ENCODE measurements at places on chromosomes 1 and 21.
A peak's percentile ranks its signal among the peaks of the same experiment; 100 is the strongest.

- DNase-seq: no peak
Measured at GRCh38 chr21:37799211-37800056, 116.8 kb downstream of the KCNJ6 start.

DNA sequence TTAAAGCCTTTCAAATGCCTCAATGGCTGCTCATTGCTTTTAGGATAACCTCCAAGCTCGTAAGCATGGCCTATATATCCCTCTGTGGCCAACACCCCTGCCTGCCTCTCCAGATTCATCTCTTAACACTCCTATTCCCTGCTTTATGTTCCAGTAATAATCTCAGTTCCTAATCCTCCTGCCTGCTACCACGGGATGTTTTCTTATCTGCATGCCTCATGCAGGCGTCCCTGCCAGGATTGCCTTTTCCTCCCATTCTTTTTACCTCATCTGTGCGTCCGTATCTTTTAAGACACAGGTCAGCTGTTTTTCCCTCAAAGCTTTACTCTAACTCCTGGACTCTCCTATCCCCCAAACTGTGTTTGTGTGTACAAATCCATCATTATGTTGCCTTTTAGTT is 36.1 kb downstream of the ZBTB40 start:
- DNase-seq: no peak

DNA sequence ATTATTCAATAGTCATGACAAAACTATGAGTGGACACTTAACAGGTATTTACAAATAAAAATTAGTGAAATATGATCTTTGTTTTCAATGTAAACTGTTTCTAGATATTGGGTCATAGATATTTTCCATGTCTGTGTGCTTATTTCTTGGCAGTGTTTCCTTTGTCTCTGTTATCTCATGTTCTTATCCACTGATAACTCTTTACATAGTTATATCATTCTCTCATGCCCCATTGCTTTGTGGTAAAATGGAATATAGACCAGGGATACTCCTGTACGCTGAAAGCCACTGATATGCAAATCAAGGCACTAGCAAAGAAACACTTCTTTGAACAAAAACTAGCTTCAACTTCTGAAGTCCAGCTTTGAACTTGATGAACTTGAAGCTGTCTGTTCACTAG is 113.1 kb downstream of the ITSN1 start:
- DNase-seq: no peak

DNA sequence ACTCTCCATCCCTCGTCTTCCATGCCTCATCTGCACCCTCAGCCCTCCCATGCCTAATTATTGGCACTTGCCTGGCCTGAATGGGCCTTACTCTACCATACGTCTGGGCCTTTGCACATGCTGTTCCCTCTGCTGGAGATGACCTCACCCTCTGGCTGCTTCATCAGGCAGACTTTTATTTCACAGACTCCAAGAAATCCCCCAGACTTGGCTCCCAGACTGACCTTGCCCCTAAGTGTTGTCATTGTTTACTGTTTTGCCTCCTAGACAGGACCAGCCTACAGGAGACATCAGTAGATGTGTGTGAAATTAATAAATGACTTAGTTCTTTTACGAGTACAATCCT is 5.2 kb upstream of the AHDC1 start:
- DNase-seq: no peak

DNA sequence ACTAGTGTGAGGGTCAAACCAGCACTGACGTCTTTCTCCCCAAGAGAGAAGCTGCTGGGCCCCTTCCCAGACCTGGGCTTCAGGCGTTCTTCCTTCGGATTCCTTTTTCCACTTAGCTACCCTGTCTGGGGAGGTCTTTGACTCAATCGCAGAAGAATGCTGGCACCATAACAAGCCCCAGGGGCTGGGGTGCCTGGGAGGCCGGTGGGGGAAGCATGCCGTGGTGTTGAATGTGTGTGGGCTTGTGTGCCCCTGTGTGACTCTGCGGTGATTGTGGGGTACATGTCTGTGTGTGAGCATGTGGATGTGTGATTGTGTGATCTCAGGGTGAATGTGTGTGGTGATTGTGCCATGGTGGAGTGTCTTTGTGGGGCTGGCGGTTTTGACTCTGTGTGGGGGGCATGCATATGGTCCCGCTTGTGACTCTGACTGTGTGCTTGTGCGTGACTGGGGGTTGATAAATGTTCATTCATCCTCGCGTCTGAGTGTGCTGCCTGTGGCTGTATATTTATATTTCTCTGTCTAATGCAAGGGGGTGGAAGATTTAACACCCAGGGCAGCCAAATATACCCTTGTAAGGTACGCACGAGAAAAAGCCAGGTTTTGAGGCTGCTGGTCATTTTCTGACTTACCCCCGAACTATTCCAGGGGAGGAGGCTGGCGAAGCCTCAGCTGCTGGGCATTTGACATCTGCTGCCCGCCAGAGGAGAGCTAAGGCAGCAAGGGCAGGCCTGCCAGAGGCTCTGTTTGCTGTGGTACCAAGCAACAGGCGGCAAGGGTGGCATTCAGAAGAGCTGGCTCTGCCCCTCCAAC is 1.1 kb upstream of the SYNC start:
- DNase-seq: no peak

DNA sequence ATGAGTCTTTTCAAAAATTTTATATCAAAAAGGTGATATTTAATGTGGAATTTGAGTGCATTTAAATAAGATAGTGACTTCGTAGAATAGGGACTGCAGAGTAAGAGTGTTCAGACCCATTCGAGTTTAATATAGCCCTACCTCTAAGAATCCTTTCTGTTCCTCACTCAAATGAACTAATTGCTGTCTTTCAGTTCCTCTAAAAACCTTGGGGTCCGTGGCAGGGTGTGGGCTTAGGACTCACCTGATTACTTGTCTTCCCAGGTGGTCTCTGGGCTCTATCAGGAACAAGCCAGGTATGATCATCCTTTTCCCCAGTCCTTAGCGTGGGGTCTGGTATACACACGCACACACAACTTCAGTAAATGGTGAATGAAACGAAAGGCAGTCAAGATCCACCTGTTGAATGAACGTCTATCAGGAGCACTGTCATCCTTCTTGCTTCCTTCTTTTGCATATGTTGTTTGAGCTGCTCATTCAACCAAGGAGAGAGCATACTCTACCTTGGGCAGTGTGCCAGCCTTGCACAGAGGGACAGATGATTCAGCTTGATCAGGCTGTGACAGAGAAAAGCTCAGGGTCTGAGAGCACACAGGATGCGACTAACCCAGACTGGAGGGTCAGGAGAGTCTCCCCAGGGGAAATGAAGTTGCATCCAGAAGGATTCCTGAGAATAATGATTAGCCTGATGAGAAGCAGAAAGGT is 1.2 kb upstream of the RNF11 start:
- peak; percentile 66 for DNase-seq

DNA sequence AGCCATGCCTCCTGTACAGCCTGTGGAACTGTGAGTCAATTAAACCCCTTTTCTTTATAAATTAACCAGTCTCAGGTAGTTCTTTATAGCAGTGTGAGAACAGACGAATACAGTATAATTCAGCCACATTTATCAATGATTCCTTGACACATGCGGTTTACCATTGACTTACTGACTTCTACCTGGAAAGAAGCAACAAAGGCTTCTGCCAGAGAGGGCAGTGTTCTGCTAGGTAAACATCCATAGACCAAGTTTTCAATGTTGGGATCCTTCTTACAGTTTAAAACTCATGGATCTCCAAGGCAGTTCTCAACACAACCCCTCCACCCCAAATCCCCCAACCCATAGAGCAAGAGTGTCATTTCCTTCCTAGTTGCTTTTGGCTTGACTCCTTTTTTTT is 150.6 kb downstream of the ZNF648 start:
- DNase-seq: no peak

- DNase-seq: no peak
Measured at GRCh38 chr1:169024800-169025271, 81.7 kb upstream of the ATP1B1 start.

GRCh38 chr1:160567341-160567740 is 12.0 kb downstream of the CD84 start:
- DNase-seq: no peak

Data from activated CD4-positive, alpha-beta T cell treated with anti-CD3 and anti-CD28 coated beads, Interleukin-2, amount 50 U/mL, for 48 hours (primary cell).